ENCODE measurements at places on chromosomes 12 and 14.

DNA sequence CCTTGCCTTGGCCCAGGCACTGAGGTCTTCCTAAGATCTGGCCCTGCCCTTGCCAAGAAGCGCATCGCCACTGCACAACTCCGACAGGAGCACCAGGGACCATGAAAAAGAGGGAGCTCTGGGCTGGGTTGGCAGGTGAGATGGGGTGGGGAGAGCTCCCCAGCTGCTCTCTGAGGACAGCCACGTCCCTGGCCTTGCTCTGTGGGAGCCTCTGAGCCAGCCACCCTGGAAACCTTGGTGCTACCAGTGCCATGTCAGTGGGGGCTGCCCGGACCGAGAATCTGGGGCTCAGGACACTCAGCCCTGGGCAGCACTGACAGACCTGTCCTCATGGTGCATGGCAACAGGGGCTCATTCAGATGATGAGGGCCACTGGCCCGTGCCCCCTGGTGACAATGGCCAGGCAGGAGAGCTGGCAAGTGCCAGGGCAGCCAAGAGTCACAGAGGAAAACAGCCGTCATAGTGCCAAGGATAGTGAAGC lies 134.8 kb downstream of the ZFP36L1 start:
- DNase-seq = no peak

- no peak for DNase-seq
Observed at GRCh38 chr14:29800961-29801360, 126.7 kb downstream of the PRKD1 start.

- DNase-seq = no peak
Observed at GRCh38 chr12:107501681-107502080, 183.9 kb upstream of the PWP1 start.

DNA sequence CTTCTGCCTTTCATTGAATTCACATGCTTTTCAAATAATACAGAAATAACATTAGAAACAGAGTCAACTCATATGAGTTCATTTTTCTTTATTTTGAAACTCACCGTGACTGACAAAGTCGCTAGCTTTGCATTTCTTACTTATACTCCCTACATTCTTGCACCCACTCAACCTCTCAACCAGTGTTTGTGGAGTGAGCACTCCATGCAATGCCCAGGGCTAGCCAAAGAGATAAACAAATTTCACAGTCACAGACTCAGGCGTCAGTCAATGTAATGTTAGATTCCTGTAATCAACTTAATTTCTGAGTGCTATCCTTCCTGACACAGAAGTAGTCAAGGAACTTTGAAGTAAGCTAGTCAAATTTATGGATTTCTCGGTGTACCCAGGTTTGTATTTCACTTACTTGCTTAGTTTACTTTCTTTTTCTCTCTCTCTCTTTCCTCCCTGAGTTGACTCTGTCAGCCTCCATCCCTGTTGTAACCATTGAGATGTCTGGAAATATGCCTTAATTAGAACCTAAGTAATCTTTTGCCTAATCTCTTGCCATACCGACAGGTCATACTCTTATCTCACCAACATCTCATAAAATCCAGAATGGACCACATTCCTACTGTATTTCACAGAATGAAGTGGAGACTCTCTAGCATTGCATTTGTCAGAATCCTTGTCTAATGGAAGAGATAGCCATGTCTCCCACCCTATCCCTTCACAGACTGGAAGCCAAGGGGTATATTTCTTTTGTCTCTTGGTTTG lies 413.0 kb downstream of the AEBP2 start:
- DNase-seq = no peak

DNA sequence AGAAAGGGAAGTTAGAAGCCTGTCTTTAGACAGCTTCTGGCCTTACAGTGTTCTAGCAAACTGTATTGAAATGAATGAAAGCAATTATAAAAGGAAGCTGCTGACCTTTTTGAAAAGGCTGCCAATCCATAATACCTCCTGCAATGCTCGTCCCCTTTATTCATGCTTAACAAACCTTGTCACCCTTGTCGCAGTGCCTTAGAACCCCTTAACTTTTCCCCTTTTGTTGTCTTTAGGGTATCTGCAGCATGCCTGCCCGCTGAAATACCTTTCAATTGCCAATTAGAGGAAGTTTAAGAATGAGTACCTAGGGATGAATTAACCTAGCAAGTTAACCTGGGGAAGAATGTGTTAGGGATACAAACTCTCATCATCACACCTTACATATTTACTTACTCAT lies 731.2 kb downstream of the RERGL start:
- no peak for DNase-seq

- no peak for DNase-seq
Observed at GRCh38 chr12:9694241-9694640, 24.7 kb downstream of the CLEC2D start.

DNA sequence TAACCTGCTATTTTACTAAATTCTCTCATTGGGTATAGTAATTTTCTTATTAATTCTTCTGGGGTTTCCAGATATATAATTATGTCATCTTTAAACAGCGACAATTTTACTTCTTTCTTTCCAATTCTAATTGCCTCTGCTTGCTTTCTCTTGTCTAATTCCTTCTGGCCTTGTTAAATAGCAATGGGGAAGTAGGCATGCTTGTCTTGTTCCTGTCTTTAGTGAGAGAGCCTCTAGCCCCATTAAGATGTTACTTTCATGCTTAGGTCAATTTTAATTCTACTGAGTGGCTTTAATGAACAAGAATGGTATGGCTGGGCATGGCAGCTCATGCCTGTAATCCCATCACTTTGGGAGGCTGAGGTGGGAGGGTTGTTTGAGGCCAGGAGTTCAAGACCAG lies 31.7 kb downstream of the LRTM2 start:
- no peak for DNase-seq

- DNase-seq = no peak
Observed at GRCh38 chr14:67814821-67815220, 1.6 kb downstream of the ZFYVE26 start.

DNA sequence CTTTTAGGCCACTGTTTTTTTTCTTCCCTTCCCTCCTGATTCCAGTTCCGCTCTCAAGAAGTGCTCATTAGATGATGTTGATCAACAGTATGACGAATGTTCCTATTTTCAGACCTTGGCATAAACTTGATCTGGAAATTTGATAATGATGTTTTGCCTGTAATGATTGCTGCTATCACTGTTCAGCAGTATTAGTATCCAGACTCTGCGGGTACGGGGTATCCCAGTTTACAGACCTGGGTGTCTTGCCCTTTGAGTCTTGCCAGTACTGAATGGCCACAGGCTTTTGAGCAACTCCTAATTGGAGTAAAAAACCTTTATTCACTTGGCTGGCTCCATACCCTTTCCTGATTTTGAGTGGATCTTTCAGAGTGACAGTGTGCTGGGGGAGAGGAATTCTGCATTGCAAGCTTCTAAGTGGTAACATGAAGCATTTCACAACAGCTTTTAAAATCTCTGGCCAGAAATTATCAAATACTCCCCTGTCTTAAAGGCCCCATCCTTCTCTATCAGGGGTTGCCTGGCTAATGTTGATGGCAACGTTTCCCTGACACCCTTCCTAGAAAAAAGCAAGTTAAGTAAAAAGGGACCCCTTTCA lies 5.9 kb upstream of the ASB8 start:
- no peak for DNase-seq

- DNase-seq = no peak
Observed at GRCh38 chr14:95359994-95360826, 40.5 kb upstream of the CLMN start.

DNA sequence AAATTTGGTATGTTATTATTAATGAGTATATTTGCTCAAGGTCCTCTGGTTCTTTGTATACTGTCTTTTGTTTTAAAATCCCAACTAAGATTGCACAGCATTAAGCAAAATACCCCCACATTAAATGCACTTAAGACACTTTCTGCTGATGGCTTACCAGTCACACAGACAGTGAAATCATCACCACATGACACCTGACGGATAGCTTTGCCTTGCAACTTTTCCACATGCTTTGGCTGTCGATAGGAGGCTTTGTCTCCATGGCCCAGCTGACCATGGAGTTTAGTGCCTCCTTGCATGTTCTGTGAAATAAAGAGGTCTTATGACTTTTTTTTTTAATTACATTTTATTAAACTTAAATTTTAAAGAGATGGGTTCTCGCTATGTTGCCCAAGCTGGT lies 19.7 kb downstream of the NEK9 start:
- no peak for DNase-seq

DNA sequence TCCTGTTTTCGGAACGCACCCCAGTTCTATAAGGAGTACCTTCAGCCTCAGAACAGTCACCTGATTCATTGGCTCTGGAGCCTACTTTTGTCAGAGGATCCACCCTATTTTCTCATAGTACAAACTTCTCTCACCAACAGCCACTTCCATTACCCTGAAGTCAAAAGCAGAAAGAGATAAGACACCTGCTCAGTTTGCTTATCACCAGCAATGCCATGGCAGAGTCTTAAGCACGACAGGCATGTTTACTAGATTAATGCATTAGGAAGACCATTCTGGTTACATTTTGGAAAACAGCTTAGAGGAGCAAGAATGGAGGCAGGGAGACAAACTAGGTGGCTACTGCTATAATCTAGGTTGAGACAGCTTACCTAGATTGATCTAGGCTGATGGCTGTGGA lies 67.7 kb downstream of the GXYLT1 start:
- no peak for DNase-seq

DNA sequence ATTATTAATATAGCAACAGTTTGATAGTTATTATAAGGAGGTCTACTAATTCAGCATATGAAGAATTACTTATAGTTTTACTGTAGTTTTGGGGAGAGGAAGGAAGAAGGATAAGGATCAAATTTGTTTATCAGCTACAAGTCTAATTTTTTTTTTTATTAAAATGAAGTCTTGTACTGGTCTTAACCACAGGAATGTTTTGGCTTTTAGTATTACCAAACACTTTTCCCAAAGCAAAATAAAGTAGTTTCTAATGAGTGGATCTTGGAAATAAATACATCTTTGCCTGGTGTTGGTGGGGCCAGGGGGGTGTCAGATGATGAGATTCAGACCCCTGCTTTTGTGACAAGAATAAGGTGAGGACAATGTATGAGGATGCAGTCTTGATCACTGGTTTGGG lies 57.2 kb upstream of the ZDHHC17 start:
- no peak for DNase-seq

DNA sequence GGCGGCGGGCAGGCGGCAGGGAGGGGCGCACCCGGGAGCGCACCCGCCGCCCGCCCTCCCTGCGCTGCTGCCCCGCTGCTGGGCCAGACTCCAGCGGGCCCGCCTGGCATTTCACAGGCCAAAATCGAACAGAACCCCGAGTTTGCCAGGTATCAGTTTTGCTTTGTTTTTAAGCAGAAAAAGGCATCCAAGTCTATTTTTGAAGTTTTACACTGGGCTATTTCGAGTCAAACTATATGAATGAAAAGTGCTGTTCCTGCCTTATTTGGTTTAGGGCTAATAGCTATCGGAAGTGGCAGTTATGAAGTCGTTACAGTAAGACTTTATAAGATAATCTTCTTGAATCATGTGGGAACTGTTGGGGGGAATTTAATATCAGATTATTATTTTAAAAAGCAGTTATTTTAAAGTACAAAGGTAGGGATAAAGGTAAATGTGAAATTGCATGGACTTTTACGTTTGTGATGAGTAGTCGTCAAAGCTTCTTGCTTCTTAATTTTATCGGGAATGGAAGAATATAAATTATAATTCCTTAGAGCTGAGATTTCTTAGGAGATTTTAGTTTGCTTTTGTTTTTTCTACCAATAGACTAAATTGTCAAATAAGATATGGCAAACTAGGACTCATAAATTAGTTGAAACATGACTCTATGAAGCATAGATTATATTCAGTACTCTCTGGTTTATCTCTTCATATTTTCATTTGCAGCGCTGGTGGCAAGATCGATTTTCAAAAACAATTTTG lies 1.1 kb downstream of the MSRB3 start:
- no peak for DNase-seq

DNA sequence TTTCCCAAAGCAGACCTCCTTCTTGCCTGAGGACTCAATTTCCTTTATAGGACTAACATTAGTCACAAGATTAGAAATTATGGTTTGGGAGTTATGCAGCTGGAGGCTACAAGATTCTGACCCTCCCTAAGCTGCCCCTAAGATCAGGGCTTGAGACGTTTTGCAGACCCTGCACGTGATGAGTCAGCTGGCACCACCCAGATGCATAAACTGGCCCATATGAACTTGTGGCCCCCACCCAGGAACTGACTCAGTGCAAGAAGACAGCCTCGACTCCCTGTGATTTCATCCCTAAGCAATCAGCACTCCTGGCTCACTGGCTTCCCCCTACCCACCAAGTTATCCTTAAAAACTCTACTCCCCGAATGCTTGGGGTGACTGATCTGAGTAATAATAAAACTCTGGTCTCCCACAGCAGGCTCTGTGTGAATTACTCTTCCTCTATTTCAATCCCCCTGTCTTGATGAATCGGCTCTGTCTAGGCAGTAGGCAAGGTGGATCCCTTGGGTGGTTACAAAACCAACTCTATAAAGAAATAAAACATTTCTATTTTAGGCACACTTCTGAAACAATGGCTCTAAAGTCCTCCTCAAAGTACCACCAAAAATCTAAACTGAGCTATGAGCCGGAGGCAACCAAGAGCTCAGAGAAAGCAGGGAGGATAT lies 233.4 kb downstream of the TMEM132D start:
- DNase-seq = no peak

- DNase-seq = no peak
Observed at GRCh38 chr14:36844443-36845195, 183.0 kb downstream of the PAX9 start.

GRCh38 chr14:98944989-98945388 lies 327.0 kb downstream of the BCL11B start:
- no peak for DNase-seq

DNA sequence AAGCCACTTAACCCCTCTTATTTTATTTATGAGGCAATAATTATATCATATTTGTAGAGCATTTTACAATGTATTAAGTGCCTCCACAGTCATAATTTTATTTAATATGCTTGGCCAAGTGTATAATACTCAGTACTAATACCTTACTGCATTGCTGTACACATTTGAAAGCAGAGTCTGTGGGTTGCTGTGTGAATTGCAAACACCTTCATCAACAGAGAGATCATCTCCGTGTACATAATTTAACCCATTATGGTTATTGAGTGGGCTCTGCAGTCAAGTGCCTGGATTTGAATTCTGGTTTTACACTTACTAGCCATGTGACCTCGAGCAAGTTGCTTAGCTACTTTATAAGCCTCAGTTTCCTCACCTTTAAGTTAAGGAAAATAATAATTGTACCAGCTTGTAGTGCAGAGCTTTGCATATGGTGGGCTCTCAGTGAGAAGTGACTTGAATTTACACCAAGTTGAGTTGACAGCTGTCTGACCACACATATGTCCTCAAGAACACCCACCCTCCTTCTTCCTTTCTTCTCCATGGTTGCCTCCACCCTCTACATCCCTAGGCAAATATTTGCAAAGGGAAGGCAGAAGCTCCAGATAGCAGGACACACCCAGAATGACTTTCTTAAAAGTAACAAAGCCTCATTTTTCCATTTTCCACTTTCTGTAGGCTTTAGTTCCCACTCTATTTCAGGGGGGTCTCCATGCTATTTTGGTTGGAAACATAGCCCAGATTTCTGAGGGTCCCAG lies 12.3 kb downstream of the CRACR2A start:
- DNase-seq = no peak

All from T1000 (cell line).